ENCODE measurements at places on chromosomes 1 and 21.

DNA sequence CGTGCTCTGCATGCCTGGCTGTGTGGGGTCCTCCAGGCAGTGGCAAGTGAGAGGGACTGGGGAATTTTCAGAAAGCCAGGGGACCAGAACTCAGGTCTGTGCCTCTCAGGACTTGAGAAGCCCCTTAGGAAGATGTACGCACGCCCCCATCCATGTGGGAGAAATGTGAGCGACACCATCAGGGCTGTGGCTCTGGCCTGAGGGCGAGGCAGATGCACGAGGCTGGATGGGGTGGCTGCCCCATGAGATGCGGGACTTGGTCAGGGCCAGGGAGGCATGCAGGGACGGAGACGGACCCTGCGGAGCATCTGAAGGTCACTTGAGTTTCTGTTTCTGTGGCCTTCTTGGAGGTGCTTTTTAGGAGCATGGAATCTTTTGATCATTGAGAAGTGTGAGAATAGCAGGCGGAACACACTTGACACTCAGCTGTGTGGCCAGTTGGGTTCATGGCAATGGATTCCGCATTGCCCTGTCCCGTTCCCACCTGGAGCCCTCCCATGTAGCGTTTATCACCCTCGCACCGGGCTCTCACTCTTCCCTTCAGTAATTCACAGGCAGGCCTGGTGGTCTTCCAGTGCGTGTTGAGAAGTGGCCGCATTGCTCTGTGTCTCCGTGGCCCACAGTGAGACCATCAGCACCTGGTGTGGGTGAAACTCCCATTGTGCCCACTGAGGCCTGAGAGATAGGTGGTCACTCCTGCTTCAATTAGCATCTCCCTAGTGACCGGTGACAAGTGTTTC, 30.7 kb upstream of the ACTRT2 start:
- DNase-seq, result no peak

GRCh38 chr1:113654883-113655282, 104.4 kb downstream of the PHTF1 start:
- DNase-seq, result peak; percentile 54

DNA sequence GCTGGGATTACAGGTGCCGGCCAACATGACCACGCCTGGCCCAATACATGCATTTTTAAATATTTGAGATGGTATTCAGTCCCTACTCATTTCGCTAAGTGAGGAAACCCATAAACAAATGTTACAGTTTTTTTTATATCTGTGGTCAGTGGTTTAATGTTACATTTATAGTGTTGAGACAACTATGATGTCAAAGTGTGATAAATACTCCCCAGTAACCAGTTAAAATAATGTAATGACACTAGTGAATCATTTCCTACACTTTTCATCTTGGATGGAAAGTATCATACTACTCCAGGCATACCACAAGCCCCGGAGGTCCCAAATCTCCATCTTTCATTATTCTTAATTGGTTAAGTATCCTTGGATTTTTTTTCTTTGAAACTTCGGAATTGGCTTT, 87.5 kb upstream of the KIF26B start:
- DNase-seq, result no peak

GRCh38 chr1:50426702-50427085, 3.5 kb upstream of the DMRTA2 start:
- no peak for DNase-seq

DNA sequence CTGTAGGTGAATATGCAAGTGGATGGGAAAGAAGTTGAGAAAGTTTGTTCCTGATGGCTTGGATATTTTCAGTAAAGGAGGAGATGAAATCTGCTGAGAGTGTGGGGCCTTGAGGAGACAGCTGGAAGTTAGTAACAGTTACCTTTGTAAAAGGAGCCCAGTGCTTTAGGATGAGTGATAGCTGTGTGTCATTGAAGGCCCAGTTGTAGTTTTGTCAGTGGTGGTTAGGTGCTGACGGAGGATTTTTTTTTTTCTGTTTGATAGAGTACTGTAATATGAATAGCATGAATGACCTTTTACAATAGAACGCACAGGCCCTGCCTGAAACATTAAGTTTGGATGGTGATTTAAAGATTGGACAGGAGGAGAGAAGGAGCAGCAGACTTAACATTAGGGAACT, 33.3 kb downstream of the LRRC8D start:
- DNase-seq, result no peak

DNA sequence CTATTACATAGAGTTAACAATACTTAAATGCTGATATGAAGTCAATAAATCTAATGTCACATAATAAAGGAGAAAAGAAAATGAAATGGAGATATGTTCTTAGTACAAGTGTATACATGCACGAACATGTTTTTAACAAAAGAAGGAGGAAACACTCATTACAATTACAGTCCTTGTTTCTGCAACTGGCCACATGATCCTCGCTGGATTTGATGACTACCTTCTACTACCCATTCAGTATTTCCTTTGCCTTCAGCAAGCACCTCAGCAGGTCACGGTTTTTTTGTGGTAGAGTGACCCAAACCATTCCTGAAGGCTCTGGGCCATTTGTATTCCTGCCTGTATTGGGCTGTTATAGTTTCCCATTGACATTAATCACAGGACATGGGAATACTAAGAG, 172.8 kb upstream of the CXADR start:
- DNase-seq, result no peak

DNA sequence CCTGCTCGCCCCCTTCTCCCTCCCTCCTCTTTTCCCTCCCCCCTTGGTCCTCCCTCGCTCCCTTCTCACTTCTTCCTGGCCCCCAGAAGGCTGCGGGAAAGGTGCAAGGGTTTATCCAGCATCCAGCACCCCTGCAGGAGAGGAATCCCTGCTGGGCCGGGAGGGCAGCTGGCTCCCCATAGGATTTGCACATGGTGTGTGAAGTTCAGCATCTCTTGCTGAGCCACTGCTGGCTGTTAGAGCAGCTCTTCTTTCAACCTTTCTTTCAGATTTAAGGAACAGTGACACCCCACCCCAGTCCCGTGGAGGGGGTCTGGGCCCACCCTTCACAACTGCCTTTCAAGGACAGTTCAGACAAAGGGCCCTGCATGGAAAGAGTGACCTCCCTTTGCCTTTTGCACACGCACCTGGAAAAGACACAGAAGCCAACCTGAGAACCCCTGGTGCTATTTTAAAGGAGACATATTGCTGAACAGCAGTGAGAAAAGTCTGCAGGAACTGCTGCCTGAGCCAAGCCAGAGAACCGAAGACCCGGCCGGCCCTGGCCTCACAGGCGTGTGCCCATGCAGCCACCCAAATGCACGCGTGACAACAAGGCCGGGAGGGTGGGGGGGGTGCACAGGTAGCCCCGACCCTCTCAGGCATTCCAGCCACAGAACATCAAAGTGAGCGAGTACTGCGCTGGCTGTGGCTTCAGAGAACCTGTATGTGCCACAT, 66.6 kb downstream of the SLC37A1 start:
- DNase-seq, result no peak

- DNase-seq, result no peak
Observed at GRCh38 chr1:160942926-160943325, 11.7 kb downstream of the ITLN2 start.

DNA sequence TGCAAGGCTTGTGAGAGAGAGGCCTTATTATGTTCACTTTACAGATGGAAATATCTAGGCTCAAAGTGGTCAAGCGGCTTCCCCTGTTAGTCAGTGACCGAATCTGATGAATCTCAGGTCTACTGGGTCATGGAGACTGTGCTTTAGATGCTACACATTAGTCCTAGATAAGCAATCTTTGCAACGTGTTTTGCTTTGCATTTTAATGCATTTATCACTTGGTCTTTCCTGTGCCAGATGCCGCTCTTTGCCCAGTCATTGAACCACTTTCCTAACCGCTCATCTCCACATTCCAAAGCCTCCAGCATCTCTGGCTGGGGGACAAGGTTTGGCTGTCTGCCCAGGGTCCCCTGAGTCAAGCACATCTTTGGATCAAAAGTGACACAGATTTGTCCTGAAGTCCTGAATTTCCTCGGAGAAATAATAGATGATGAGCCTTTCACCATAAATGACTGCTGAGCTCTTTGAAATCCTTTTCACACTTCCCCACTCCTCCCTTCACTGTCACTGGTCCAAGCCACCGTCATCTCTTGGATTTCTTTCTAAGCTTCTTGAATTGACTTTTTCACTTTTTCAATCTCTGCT, 96.0 kb upstream of the USP24 start:
- DNase-seq, result no peak

DNA sequence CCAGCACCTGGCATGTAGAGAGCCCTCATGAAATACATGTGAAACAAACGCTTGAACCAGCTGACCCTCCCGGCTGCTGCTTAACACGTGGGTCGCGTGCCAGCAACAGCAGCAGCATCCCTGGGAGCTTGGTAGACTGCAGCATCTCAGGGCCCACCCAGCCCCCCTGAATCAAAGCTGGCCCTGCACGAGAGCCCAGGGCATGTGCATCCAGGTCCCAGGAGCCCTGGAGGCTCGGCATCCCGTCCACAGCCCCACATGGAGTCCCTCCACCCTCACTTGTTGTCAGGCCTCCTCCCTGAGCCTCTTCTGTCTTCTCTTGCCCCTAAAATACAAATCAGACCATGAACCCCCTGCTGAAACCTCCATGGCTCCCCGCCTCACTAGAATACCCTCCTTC, 123.1 kb downstream of the MATN1 start:
- DNase-seq, result no peak

DNA sequence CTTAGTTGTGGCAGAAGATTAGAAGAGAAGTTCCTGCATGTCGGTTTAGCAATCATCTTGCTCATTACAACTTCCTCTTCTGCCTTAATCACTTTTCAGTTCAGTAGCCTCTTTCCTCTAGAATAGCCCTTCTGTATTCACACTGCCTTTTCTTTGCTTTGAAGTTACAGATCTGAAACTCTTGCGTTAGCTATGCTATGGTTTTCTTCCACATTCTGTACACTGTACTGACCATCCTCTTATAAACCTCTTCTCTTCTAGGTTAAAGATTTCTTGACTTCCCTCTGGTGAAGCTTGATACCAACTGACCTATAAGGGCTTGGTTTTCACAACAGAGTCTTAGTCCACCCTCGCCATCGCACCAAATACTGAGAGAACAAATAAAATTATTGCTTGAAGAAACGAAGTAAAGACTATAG, 35.0 kb downstream of the C21orf91 start:
- no peak for DNase-seq

DNA sequence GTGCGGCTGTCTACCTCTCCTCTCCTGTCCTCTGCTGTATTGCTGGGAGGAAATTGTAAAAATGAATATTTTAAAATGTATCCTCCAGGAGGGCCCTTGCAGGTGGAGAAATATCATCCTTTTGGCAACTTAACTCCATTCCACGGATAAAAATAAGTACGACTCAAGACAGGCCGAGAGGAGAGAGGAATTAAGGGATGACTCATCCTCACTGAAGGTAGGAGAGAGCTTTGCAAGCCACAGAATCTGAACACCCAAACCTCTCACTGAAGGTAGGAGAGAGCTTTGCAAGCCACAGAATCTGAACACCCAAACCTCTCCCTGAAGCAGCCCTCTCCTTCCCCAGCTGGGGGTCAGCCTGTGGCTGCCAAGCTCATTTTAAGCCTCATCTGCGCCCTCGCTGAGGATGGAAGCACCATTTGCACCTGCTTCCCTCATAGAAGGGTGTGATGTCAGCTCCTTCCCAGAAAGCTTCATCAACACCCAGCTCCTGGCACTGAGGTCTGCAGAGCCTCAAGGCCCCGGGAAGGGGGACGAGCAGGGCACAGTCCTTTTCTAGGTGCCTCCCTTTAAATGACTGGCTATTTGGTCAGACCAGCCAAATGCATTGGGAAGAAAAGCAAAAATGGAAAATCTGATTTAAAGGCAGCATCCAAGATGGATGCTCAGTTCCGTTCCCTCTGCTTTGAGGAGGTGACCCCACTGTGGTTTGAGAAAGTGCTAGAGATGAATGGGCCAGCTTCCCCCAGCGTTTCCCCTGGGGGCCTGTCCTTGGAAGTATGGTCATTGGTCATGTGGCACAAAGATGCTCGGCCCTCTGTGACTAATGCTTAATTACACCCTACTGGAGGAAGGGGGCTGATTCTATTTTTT, 12.9 kb upstream of the SELENON start:
- no peak for DNase-seq

DNA sequence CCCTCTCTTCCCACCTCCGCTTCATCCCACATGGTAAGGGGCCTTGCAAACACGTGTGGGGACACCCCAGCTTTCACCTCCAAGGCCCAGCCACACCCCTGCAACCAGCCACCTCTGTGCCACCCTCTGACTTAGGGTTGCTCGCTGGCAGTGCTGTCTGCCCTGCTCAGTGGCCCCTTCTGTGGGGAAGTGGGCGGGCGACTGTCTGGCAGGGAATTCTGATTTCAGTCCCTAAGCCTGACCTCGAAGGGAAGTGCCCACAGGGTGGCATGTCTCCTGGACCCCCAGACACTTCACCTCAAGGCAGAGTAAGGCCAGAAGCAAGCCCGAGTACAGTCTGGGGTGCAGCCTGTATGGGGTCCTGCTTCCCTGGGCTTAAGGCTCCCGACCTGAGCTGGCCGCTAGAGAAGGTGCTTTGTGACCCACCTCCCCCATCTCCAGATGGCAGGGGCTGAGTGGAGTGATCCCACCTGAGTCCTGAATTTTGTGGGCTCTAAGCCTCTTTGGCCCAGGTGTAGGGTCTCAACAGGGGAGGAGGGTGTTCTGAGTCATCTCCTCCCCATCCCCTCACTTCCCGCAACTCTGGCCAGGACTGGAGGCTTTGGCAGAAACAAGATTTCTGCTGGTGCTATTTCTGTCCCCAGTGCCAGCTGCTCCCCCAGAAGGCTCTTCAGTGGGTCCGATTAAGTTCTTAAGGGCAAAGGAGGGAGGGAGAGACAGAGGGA, 7.0 kb downstream of the RD3 start:
- no peak for DNase-seq

DNA sequence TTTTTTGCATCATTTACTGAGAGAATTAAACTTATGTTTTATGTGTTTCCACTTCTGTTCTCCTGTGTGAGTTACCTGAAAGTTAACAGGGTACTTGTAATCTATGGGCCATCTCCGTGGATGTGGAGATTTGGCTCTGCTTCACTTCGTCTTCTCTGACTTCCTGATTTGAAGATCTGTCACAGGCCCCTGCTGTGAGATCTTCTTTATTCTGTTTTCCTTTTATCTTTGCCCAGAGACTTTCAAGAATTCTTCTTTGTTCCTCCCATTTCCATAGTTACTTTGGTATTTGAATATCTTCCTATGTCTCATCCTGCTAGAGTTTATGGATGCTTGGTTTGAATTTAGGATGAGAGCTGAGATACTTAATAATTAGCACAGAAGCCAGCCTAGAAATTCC, 35.4 kb upstream of the PKN2 start:
- DNase-seq, result no peak

GRCh38 chr1:154972517-154973343, 1.8 kb upstream of the CKS1B start:
- no peak for DNase-seq

DNA sequence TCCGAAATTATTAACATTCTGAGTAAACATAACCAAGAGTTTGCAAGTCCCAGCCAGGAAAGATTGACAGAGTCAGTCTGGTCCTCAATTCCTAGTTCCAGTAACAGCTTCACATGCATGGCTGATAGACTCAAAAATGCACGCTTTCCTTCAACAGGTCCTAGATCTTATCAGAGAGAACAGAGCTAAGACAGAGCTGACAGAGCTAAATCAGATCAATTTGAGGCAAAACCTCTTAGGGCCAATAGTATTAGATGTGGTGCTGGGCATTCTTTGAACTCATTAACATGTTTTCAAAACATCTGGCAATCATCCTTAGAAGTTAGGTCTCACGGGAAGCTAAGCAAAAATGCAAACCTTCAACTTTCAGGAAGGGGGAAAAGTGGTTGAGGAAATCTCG, 114.0 kb downstream of the GREM2 start:
- no peak for DNase-seq

- no peak for DNase-seq
Observed at GRCh38 chr21:46455575-46456385, 2.9 kb upstream of the DIP2A start.
